Lung (tissue), 17 donors: ENCODE measurements at places on chromosomes 16 and 17. TPM values are rescaled to one million over a fixed set of nuclear protein-coding genes. Genes with fewer than 3 reads are reported as not detected.
A peak's percentile ranks its signal among the peaks of the same experiment; 100 is the strongest.

DNA sequence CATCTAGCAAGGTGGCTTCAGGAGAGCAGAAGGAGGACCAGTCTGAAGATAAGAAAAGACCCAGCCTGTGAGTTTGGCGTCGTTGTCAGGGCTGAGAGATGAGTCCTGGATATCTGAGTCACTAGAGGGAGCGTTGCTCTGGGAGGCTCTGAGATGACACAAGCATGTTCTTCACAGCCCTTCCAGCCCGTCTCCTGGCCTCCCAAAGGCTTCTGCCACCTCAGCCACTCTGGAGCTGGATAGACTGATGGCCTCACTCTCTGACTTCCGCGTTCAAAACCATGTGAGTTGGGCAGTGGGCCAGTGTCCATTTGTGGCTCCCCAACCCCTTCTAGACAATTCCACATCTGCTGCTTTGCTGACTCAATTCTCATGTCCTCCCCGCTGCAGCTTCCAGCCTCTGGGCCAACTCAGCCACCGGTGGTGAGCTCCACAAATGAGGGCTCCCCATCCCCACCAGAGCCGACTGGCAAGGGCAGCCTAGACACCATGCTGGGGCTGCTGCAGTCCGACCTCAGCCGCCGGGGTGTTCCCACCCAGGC is 2.3 kb downstream of the TGFB1I1 start:
- no peak for DNase-seq

DNA sequence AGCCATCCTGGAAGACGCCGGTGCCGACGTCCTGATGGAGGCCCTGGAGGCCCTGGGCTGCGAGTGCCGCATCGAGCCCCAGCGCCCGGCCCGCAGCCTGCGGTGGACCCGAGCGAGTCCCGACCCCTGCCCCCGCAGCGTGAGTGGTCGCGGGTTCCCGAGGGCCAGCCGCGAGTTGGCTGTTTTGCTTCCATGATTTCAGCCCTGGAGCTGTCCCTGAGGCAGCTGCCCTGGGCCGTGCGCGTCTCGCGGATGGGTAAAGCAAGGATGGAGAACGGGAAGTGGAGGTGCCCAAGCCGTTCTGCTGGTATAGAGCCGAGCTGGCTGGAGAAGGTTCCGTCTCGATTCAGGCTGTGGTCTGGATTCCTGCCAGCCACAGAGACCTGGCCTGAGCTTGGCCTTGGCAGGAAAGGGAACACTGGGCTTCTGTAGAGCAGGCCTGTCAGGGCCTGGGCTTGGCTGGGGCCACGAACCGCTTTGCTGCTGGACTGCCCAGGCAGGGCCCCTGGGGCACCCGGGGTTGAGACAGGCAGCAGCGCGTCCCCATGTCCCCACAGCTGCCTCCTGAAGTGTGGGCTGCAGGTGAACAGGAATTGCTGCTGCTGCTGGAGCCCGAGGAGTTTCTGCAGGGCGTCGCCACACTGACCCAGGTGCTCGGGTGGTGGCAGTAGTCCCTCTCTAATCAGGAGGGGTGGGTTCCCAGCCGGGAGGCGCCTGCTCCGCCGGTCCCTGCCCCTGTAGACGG is 941 bp upstream of the MRPS34 start:
- DNase-seq = no peak

- no peak for DNase-seq
These were observed 141.2 kb downstream of the USP31 start for GRCh38 chr16:23008041-23008440.

DNA sequence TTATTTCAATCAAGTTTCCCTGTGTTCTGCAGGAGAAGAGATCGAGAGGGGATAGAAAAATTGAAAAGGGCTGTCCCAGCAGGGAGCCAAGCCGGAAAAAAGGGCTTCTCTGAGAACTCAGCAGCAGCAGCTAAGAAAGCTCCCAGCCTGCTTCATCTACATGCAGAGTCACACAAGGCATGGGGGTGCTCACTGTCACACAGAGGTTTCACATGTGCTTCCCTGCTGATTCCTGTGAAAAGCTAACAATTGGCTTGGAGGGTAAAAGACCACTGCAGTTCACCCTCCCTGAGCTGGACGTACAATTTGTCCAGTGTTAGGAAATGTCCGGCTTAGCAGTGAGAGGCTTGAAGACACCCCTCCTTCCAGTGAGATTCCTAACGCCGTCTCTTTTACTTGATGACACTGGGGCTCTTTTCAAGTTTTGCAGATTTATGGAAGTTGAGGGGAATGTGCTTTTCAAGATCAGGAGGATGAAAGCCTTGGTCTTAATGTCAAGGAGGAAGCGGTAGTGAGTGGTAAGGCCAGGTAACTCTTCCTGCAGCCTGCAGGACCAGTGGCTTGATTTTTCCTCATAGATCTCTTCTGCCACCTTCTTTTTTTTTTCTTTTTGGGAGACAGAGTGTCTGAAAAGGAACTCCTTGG is 85.6 kb downstream of the WNT3 start:
- no peak for DNase-seq

Gene RNF43
- 32.9 TPM for total RNA-seq

- DNase-seq = no peak
These were observed 2.6 kb upstream of the AHSP start for GRCh38 chr16:31525113-31525512.

DNA sequence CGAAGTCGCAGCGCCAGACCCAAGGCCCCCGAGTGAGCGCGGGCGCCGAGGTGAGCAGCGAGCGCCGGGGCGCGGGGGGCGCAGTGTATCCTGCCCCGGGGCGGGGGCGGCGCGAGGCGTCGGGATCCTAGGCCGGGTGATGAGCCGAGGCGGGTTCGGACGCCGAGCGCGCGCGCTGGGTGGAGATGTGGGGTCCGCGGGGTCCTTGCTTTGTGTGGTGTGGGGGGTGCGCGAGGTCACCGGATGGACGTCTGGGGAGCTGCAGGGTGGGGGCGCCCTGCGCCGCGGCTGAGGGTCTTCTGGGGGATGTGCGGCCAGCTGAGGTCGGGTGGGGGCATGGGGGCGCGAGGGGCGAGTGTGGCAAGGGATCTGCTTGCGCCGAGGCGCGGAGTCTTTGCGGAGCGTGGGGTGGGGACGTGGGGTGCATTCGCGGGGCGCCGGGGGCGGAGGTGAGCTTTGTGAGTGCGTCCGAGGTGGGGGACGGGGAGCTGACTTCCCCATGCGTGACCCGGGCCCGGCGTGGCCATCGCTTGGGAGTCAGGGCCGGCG is 560 bp downstream of the RAI1 start:
- DNase-seq = peak; percentile 61

Gene RNF157
- 2.2 TPM for total RNA-seq

DNA sequence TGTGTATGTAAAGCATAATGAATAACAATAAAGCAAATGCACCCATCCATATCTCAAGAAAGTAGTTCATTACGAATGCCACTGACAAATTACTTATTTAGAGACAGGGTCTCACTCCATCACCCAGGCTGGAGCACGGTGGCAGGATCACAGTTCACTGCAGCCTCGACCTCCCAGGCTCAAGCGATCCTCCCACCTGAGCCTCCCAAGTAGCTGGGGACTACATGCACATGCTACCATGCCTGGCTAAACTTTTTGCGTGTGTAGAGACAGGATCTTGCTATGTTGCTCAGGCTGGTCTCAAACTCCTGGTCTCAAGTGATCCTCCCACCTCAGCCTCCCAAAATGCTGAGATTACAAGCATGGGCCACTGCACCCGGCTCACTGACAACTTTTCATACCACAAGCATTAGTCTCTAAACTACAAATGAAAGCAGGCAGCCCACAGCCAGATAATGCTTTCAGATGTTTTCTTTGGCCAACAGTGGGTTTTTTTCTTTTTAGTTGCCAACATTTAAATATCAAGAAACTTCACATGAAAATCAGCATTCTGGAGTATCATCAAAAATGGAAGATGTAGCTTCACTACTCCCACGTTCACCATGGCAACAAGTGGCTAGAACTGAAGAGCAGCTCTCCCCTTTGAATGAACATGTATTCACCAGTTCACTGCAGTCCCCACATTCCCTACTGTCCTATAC is 7.7 kb downstream of the ARHGAP17 start:
- DNase-seq = no peak

DNA sequence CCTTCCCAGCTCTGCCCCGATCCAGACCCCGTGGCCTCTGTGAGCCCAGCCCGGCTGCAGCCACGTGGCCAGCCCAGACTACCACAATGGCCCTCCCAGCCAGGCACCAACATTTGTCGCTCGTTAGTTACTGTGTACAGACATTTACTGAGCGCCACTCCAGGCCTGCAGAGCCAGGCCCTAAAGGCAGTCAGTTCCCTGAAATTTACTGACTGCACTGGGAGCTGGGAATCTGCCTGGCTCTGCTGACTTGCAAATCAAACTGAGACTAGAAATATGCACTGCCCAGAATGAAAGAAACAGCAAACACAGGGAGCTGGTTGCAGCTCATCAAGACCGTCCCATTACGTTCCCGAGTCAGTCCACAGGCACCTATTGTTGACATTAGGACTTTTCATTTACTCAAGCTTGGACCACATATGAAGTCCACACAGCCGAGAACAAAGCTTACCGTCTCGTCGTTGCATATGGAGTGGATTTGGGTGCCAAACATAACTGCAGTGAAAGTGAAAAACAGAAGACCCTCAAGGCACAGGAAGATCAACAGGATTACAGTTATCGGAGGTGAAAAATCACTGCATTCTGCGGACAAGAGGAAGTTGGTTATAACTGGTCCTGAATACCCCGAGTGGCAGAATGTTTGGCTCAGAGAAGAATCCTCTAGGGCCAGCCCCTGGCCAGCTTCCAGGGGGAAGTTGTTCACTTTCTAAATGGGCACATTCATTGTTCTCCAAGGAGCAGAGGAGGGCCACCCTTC is 34.5 kb downstream of the ZDHHC7 start:
- peak; percentile 51 for DNase-seq

GRCh38 chr17:18139498-18139897 is 30.9 kb downstream of the MYO15A start:
- DNase-seq = no peak

Gene TBC1D26
- 0.34 TPM for total RNA-seq

Gene NPTX1
- total RNA-seq = 7.5 TPM

DNA sequence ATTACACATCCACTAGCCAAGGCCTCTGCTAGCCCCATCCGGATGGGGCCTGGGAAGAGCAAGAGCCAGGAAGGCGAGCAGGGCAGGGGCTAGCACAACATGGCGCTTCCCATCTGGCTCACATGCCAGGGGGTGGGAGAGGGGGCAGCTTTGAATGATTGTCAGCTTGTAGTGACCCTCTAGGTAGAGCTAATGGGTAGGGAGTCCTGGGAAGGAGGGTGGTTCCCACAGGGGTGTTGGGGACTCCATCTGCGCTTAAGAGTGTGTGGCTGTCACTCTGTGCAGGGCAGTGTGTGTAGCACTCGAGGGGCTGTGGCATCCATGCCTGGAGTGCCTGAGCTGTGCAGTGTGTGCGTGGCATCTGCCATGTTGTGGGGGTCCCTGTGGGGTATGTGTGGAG is 24.5 kb downstream of the ARHGAP23 start:
- DNase-seq = no peak

DNA sequence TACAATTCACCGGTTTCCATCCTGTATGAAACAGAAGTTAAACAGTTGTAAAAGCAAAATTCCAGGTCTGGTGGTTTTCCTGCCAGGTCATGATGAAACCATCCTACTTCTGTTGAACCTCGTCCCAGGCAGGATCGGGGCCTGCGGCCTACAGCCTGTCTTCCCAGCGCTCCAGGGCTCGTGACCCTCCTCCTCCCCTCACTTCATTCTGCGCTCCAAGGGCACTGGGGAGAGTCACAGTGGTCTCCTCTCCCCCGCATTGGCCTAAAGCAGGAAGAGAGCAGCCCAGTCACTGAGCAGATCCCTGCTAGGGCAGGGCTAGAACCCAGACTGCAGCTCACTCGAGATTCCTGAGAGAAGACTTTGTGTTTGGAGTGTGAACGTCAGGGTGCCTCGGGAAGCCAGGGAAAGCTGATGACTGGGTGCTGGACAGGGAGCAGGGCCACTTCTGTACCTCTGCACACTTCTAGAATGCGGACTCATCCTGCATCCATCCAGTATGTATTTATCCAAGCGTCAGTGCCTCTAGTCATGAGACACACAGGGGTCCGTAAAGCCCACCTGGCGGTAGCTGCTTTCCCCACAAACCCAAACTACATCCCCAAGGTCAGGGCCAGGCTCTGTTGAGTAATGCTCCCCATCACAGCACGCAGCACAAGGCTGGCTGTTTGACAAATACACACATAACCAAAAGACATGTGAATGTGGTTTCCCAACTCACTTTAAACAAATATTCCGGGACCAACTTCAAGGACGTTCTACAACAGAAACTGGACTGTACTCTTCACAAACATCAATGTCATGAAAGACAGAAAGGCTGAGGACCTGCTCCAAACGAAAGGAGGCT is 1.7 kb upstream of the ITGAE start:
- DNase-seq = no peak

GRCh38 chr16:3182608-3183444 is 5.2 kb upstream of the OR1F1 start:
- no peak for DNase-seq

- DNase-seq = no peak
These were observed 73.6 kb downstream of the SOCS1 start for GRCh38 chr16:11182411-11182810.

DNA sequence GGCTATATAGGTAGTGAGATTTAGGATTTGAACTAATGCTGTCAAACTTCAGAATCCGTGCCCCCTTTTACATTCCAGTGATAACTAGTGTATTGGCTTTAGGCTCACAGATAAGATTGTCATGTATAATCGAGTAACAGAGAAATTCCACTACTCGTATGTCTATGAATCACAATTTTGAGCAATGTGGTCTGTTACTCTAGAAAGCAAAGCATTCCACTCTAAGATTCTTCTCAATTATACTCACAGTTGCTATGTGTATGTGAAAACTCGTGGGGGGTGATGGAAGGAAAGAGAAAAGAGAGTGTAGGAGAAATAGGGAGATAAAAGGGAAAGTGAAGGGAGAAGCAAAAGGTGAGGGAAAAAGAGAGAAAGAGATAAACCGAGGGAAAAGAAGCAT is 1175.1 kb upstream of the GOT2 start:
- DNase-seq = no peak

Gene CD300A
- 12.9 TPM for total RNA-seq

DNA sequence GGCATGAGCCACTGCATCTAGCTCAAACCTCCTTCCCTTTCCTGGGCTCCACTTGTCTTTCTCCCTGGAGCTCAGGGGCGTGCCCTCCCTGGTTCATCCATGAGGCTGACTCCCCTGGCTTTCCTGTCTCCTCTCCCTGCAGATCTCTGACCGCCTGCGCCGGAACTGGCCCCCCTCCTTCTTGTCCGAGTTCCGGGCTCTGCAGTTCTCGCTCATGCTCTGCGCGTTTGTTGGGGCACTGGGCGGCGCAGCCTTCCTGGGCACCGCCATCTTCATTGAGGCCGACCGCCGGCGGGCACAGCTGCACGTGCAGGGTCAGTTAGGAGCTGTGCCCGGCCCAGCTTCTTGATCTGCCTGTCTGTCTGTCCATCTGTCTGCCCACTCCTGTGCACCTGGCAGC is 1.2 kb upstream of the LAT start:
- no peak for DNase-seq

DNA sequence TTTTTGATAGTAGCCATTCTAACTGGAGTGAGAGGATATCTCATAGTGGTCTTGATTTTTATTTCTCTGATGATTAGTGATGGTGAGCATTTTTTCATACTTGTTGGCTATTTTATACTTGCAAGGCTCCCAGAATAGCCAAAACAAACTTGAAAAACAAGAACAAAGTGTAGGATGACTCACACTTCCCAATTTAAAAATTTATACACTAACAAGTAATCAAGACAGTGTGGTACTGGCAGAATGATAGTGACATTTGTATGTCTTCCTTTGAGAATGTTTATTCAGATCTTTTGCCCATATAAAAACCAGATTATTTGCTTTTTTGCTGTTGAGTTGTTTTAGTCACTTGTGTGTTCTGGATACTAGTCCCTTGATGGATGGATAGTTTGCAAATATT is 17.8 kb downstream of the SPECC1 start:
- no peak for DNase-seq

- no peak for DNase-seq
These were observed 83.0 kb upstream of the CDC42EP4 start for GRCh38 chr17:73394512-73395450.
